ENCODE measurements at places on chromosomes 2 and 18.

DNA sequence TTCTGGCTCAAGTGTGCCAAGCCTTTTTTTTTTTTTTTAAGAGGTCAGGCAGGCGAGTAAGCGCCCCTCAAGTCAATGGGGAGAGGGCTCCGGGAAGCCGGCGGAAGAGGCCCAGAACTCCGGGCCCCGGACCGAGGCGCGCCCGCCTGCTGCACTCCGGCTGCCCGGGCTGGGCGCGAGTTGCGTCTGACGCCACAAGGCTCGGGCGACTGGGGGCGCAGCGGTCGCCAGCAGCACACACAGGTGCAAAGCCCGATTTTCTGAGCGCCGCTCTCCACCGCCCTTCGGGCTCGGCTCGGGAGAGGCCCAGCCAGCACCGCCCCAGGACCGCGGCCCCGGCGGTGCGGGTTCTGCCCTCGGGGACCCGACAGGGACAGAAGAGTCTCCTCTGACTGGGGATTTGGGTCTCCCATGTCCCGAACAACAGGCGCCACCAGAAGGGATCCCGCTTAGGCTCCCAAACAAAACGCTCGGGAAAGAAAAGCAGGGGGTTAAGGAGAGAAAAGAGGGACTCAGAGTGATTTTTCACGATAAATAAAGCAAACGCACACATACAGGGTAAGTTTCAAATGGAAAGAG, 787 bp downstream of the ERBB4 start:
- DNase-seq: peak; percentile 14

- no peak for DNase-seq
Observed at GRCh38 chr2:76385943-76386342, 675.2 kb upstream of the GCFC2 start.

GRCh38 chr2:36655453-36655852, 41.1 kb upstream of the VIT start:
- no peak for DNase-seq

DNA sequence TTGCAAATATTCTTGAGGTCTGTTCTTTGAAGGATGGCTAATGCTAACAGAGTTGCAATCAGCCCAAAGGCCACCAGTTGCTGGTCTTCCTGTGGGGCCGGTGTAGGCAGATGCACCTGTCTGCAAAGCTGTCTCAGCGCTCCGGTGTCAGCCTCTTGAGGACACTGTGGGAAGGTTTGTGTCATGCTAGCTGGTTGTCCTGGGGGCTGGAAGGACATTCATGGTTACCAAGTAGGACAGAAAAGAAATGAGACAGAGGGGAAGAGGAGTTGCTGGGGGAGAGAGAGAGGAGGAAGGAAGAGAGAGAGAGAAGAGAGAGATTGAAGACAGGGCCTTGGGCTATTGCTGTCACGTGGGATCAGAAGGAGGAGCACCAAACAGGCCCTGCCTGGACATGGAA, 639.6 kb upstream of the HS6ST1 start:
- DNase-seq: no peak

GRCh38 chr2:240021488-240022104, 3.5 kb downstream of the NDUFA10 start:
- no peak for DNase-seq

DNA sequence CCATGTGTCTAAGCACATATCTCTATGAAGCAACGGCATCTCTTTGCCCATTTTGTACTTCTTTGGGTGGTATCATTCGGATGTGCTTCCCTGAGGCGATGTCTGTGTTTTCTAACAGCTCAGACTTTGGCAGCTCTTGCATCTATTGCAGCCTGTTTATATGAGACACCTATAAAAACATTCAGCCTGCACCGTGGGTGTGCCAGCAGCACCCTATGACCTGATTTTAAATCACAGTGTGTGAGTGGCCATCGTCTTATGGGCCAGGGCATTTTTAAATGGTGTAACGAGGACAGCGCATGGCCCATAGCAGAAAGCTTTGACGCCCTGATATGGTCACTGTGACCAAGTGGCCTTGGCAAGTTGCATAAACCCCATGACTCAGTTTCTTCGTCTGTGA, 12.9 kb downstream of the NPAS2 start:
- no peak for DNase-seq

GRCh38 chr18:31685097-31686082, 1.0 kb upstream of the B4GALT6 start:
- peak; percentile 89 for DNase-seq

DNA sequence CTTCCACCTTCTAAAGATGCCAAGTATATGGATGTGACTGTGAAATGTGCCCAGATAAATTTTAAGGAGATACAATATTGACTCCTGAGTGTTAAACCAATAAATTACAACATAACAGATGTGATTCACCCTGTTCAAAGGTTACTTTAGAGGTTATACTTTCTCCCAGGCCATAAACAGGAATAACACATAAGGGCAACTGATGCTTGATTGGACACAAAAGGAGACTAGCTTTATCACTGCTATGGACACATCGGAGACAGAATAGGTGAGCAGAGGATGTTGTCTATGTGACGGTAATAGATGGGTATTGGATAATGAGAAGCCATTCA, 31.9 kb upstream of the SLC25A52 start:
- DNase-seq: no peak

DNA sequence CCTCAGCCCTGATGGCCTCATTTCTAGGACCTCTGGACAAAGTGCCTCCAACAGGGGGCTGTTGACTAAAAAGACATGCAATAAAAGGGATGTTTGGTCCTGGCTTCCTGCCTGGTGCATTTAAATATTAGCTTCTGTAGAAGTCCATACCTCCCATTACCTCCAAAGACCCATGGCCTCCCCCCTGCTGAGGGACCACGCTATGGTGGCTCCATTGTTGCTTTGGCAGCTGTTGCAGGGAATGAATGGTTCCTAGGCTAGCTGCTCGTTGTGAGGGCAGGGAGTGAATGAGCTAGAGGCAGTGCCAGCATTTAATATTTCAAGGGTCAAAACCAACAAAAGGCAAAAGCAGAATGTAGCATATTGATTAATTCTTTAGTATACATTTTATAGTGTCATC, 285.9 kb downstream of the SLC8A1 start:
- DNase-seq: no peak

GRCh38 chr2:209581040-209581439, 157.2 kb downstream of the MAP2 start:
- peak; percentile 35 for DNase-seq

DNA sequence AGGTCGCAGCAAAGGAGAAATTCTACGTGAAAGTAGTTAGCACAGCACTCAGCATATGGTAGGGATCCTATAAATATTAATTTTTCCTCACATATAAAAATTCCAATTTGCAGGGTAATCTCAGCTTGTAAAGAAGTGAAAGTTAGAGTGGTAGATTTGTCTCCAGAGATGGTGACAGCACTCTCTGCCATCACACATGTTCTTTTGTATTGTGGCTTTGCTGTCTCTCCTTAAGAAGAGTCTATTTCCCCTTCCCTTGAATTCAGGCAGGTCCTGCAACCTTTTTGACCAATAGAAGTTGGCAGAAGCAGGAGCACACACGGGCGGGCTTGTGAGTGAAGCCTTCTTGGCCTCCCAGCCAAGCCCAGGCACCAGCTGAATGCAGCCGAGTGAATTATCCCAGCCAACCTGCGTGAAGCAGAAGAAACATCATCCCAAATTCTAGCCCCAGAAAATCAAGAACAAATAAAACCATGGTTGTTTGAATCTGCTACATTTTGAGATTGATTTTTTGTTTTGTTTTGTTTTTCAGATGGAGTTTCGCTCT, 107.8 kb upstream of the COPS8 start:
- DNase-seq: no peak

DNA sequence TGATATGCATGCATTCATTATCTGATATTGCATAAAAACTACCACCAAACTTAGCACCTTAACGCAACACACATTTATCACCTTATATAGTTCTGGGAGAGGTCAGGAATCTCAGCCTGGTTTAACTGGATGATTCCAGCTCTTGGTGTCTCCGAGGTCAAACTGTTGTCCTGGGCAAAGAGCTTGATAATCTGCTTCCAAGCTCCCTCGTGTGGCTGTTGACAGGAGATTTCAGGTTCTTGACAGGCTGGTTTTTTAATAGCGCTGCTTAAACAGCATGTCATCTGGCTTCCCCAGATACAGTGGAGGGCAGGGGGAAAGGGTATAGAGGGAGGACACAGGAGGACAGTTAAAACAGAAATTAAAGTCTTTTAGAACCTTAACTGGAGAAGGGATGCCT, 785.0 kb downstream of the CNTNAP5 start:
- peak; percentile 36 for DNase-seq

GRCh38 chr2:240997856-240998705, at the start of gene SNED1:
SNED1 (plus strand) TSS chr2:240998618; CDS start chr2:240998838, 220 bp downstream.
- peak; percentile 15 for DNase-seq

DNA sequence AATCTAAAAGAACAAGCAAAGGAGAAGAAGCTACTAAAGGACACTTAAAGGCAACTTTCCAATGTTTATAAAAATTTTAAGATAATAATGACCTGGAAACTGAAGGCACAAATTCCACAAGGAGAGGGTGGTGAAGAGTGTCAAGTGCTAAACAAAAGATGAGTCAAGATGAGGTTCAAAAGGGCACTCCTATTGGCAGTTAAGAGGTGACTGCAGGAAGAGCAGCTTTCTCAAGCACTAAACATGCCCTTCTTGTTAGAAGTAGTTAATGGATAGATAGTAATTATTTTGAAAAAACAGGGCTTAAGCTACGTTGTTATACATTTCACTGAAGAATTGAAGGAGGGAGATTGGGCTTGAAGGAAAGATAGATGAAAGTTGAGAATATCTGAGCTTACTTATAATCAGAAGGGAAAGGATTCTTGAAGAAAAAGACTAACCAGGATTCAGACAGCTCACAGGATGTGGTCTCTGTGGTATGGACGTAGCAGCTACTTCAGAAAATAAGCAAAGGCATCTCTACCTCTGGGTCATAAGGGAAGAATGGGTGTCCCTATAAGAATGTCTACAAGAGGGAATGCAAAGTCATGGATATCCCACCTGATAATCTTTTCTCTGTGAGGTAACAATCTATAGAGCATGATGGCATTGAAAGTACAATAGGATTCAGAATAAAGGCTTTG, 454.7 kb upstream of the SLC39A10 start:
- no peak for DNase-seq
